ENCODE measurements at places on chromosomes 11 and 22.

DNA sequence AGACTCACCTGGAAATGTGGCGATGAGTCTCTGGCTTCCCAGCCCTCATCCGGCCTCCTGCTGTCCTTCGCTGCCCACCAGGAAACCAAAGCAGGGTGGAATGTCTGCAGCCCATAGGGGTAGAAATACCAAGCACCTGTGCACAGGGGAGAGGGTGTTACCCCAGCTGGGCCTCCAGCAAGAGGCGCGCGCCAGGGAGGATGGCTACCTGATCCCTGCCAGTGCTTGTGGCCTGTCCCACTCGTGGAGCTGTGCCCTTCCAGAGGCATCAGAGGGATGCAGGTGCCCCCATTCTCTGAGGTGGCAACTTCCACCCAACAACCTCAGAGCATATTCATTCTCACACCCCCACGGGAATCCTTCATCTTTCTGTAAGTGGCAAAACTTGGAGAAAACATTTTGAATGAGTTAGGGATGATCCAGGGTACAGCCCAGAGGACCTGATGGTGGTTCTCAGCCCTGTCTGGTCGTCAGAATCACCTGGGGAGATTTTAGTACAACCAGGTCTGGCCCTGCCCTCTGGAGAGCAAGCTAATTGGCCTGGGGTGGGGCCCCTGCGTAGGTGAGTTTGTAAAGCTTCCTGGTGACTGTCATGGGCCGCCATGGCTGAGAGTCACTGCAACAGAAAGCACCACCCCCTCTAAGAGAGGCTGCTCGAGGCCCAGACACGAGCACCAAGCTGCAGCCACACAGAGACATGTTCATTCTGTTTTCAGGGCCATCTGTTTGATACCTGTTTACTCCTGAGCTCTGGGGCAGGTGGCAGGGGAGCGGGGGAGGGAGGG is 9.9 kb downstream of the SUN2 start:
- DNase-seq, result peak; percentile 94

GRCh38 chr11:45917286-45917622 is 423 bp downstream of the PEX16 start:
- DNase-seq, result no peak

- no peak for DNase-seq
These were observed 89.7 kb downstream of the RRM1 start for GRCh38 chr11:4184163-4184916.

GRCh38 chr11:95723361-95723942 is 66.1 kb downstream of the FAM76B start:
- DNase-seq, result no peak

GRCh38 chr11:134643115-134644012 is 231.3 kb upstream of the B3GAT1 start:
- no peak for DNase-seq

DNA sequence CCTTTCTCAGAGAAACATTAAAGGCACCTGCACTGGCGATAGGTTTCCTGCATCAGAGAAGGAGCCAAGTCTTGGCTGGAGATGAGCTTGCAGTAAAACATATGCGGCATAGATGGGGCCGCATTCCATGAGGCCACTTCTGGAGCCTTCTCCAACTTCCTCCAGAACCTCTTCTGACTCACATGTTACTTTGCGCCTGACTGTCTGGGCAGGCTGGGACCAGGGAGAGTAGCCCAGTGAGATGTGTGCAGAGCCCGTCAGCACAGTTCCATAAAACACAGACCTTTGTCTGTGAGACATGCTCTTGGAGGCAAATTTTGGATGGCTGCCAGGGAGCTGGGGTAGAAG is 55.4 kb upstream of the BID start:
- DNase-seq, result no peak

DNA sequence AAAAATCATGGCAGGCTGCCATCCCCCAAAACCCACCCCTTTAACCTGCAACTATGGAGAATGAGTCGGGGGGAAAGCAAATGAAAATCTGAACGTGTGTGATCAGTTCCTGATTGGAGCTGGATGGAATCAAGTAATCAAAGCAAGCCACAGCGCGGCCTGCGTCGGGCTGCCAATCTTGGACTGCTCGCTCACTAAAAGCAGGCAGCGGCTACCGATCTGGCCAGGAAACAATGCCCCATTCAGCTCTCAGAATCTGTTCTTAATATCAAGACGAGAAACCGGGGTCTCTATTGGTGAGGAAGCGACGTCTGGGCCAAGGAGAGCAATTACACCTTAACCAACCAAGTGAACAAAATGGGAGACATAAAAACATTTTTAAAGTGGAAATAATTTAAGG is 472.2 kb downstream of the SOX6 start:
- DNase-seq, result no peak

- DNase-seq, result no peak
These were observed 130.3 kb downstream of the MICAL2 start for GRCh38 chr11:12240677-12241076.

GRCh38 chr22:48939441-48940265 is 888.0 kb downstream of the BRD1 start:
- no peak for DNase-seq

- DNase-seq, result peak; percentile 27
These were observed 17.8 kb downstream of the CHORDC1 start for GRCh38 chr11:90204832-90205646.

DNA sequence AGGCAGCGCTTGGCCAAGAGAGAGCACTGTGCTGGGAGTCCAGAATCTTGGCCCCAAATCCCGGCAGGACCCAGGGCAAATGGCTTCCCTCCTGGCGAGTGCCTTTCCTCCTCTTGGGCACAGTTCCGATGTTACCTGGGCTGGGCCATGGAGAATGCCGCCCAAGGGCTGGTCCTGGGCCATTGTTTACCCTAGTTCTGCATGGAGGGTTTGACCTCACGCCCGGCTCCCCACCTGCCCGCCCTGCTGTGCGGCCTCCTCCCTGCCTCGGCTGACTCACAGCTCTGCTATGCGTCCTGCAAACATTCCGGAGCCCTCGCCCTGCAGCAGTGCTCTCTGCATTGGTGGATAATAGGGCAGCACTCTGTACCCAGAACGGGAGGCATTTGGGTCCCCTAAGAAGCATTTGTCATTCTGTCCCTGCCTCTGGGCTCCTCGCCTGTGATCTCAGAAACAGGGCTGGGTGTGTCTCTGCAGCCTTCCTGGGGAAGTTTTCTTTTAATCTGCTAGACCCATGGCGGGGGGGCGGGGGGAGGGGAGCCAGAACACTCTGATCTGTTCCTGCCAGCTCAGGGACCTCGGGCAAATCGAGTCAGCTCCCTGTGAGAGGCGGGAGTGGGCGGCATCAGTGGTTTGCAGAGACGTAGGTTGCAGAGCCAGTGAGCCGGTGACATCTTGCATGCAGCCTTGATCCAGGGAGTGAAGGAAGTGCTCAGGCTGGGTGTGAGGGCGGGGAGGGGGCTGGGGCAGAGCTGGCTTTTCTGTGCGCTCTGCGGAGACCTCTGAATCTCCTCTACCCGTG is 32.9 kb upstream of the SMIM38 start:
- no peak for DNase-seq

- no peak for DNase-seq
These were observed 129.1 kb downstream of the SNX19 start for GRCh38 chr11:130787092-130787616.

DNA sequence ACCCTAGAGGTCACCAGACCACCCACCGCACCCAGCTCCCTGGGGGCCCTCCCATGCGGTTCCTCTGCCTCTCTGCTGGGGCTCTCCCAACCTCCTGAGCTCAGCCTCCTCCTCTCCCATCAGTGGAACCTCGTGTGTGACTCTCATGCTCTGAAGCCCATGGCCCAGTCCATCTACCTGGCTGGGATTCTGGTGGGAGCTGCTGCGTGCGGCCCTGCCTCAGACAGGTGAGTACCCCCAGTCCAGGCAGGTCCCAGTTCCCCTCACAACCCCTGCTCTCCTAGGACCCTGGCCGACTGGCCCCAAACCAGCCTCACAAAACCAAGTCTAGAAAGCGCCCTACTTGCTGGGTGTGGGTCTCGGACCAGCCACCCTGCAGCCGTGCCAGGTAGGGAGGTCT is 1.6 kb downstream of the SLC22A12 start:
- no peak for DNase-seq

DNA sequence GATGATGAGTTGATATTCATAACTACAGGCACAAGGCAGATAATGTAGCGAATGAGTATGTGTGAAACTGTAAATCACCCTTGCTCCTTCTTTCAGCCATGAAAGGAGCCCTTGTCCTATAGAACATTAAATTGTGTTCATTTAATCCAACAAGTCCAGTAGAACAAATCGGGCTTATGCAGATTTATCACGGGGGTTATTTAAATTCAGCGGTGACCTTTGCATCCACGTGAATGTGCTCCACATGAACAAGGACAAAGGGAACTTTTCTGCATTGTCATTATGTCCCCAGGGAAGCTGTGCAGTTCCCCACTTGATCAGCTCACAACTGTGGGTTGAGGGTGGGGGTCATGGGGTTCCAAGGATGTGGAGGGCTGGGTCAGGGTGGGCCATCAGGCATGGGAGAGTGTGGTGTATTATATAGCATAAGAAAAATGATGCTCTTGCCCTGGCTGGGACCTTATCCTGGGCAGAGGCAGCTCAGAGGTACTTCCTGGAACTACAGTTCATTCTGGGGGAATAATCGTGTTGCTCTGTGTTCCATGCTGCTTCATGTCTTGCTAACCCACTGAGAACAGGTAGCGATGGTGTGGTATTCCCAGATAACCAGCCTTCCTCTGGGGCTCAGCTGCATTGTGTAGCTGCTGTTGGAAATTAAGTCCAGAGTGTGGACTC is 306.6 kb downstream of the FAT3 start:
- no peak for DNase-seq

DNA sequence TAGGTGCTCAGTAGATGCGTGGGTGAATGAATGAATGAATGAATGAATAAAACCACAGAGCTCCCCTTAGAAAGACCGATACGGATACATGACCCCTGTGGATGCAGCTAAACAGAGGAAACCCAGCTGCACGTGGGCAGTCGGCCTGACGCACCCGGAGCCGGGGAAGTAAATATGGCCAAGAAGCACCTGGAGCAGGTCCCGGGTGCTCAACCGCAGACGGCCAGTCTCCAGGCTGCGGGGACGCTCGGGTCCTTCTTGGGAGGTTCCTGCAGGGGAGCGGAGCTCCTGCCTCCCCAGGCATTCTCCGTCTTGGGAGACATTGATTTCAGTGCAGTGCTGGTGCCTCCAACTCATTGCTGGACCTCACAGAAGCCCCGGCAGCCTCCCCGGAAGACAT is 11.7 kb upstream of the TPCN2 start:
- DNase-seq, result no peak
